ENCODE measurements at places on chromosomes 6 and 20.

DNA sequence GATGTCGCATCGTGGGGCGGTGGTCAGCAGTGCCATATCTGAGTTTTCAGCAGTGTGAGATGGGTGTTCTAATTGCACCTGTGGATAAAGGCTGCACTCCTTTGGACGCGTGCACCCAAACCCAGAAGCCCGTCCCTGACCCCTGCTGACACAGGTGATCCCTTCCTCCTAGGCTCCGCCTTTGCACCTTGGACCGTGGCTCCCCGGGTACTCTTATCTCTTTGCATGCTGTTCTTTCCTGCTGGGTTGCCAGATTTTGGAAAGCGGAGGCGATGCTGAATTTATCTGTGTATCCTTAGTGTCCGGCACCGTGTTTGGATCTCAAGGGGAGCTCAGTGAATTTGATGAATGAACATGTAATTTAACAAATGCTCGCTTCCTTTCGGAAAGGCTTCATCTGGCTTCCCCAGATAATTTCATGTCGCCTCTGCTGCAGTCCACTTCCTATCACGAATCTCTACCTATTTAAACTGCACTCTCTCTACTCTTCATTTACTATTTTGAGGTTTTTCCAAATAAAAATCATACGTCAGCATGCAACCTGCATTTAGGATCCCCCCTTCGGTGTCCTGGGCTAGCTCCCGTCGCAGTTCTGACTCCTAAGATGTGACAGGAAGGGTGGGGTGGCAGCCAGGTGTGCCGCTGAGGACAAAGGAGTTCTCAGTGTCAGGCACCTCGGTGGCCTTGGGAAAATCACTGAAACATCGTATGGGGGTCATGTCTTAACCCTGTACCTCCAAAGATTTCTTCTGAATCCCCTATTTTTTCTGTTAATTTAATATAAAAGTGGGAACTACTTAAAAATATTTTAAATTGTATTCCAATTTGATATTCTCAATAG is 753 bp upstream of the PERP start:
- DNase-seq = no peak

- DNase-seq = no peak
Measured at GRCh38 chr6:139496654-139497344, 122.4 kb upstream of the CITED2 start.

DNA sequence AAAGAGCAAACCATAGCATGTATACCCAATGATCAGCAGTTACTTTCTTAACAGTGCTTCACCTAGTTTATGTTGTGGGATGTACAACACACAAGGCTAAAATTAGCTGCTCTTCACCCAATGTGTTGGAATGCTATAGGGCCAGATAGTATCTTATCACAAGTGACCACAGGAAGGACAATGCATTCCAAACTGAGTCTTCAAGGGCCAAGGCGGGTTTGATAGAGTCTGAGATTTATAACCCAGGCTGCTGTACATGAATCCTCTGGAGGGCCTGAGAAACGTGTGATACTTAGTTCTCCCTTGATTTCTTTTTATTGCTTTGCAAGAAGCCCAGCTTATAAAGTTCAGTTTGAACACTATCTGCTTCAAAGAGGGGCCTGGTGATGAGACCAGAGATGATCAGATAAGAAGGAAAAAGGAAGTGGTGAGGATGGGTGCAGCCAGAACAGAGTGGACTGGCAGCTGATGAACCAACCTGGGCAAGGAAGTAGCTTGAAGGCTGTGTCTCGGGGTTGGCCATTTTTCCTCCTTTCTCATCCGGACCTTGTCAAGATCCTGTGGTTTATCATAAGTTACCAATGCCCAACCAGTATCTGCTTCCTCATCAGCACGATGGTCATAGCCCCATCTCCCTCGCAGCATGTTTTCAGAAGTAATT is 62.2 kb upstream of the BMP2 start:
- DNase-seq = no peak

DNA sequence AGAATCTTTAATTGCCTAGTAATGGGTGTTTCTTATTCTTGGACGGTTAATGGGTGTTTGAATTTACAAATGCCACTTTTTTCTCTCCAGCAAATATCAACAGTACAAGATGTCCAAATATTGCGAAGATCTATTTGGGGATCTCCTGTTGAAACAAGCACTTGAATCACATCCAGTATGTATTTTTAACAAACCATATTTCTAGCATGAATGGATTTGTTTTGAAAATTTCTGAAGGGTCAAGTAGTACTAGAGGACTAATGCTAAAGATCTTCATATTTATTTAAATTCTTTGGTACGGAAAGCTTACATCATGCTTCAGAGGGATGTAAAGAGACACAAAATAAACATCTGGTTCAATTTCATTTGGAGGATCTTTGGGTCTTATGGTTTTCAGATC is 123.9 kb upstream of the LAMP5 start:
- DNase-seq = no peak

DNA sequence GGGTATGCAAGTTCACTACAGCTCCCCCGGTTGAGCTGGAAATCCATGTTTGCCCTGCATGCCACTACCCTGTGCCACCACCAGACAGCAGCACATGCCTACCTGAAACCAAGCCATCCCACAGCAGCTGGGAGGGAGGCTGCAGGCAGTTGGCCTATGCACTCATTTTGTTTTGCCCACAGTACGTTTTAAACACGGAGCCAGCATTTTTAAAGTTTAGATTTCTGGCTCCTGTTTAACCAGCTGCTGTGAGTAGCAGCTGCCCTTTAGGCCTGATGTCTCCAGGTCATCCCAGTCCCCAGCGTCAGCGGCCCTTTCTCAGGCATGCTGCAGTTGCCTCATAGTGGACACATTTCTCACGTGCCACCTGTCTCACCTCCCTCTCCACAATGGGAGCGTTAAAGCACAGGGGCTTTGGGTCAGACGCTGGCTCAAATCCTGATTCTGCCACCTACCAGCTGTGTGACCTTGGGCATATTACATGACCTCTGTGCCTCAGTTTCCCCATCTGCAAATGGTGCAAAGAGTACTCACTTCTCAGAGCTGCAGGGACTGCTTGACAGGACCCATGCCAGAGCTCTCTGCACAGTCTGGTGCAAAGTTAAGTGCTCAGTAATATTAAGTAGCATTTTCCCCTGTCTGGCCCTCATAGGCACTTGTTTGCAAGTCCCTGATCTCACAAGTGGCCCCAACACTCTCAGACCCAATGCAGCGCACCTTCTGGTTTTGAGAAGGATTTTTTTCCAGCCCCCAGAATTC is 8.2 kb upstream of the UBE2V1 start:
- DNase-seq = peak; percentile 50

DNA sequence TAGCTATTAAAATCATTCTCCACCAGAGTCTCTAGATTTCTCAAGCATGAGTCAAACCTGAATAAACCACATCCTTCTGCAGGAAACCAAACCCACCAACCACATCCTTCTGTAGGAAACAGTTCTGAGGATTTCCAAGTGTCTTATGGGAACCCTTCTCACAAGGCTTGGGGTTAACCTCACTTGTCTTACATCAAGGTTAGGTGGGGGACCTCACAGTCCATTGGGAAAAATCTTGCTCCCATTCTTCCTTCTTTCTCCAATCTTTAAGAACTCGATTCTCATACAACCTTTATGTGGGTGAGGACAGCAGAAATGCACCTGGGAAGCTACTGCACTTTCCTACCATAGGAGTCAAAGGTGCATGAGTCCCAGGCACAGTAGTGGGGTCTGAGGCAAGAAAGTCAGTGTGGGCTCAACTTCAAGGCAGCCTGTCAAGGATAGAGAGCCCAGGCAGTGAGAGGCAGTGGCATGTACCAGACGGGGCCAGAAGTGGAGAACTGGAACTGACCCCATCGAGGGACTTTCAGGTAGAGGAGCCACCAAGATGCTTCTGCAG is 114.5 kb downstream of the SLC22A3 start:
- no peak for DNase-seq

DNA sequence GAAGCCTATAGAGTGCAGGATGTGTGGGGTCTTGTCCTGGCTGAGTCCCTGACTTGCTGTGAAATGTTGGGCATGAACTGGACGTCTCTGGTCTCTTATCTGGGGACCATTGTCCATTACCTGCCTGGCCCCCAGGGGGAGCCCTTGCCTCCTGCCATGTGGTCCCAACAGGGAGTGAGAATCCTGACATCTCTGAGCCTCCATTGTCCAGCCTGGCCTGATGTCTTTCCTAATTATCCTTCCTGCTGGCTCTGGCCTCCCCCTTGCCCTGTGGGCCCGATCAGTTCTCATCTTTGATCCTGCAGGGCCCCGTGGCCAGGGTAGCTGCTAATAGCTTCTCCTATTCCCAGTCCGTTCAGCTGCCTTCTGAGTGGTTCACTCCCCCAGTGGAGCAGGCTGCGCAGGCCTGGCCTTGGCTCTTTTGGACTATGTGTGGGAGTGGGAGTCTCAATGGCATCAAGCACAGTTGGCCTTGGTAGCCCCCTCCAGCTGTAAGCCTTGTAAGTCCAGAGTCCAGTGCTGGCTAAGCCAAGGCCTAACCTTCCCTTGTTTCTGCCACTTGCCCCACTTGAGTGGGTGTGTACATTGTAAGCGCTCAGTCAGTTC is 77.9 kb upstream of the RALY start:
- DNase-seq = no peak

- DNase-seq = no peak
Measured at GRCh38 chr20:46122071-46122470, 4.0 kb downstream of the CD40 start.

DNA sequence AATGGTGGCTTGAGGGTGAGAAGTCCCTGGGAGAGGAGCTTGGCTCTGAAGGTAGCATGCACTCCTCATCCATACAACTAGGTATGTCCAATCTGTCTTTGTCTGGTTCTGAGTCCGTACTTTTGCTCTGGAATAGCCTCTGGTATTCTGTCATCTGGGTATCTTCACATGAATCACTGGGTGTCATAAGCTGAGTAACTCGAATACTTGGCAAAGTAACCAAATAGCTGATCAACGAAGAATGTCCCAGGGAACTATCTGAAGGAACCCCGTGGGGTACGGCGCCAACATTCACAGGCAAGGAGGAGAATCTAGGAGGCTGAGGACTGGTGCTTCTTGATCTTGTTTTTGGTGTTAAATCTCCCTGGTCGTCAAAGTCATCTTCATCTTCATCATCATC is 184.8 kb downstream of the HIVEP2 start:
- DNase-seq = no peak

DNA sequence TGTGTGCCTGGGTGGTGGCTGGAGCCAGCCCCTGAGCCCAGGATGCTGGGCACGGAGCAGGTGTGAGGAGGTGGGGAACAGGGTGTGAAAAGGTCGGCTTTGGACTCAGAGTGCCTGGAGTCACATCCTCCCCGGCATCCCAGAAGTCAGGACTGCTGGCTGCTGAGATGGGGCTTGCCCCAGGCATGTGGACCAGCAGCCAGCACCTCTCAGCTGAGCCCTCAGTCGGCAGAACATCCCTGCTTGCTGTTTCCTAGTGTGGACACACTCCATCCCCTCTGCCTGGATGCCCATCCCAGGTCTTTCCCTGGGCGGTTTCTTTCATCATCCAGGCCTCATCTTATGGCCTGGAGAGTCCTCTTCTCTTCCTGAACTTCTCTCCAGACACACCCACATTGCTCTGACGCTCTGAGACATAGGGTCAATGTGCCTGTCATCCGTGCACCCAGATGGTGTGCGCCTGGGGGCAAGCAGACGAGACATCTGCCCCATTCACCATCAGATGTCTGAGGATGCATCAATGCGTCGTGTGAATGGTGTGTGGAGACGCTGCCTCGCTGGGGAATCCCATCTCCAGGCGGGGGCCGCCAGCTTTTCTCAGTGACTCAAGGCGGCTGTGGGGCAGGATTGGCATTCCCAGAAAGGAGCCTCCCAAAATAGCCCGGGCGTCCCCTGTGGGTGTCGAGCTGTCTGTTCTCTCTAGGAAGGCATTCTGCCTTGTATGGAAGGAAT is 104.2 kb downstream of the SYCP2 start:
- no peak for DNase-seq

- DNase-seq = no peak
Measured at GRCh38 chr6:106939208-106939607, 35.3 kb downstream of the CD24 start.

GRCh38 chr6:42201382-42201781 is 6.6 kb upstream of the GUCA1B start:
- DNase-seq = no peak

DNA sequence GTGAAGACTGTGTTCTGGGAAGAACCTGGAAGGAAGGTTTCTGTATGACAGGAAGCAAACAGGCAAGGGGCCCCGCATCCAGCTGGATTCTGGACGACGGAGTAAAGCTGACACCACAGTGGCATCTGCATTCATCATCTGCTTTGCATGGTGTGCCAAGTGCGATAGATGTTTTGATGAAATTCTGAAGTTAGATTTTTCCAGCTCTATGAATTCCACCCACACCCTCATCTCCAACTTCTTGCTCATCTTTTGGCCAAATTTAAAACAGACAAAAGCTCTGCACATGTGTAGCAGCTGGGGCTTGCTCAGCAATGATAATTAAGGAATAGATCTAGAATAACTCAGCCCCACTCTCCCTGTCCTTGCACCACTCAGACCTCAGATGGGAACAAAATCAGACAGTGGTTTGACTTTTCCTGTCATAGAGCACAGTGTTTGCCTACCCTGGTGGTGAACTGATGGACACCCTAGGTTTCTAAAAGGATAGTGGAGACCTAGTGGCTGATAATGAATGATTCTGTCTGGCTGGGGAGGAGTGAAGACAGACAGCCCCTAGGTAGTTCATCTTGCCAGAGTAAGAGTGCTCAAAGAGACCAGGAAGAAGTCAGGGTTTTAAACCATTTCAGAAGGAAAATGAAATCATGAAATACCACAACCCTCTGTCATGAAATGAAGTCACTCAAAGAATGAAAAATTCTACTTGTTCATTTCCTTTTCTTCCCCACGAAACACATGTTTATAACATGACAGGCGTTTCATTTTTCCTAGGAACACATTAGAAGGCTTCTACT is 85.8 kb downstream of the BCAS1 start:
- no peak for DNase-seq

GRCh38 chr6:111799576-111800258 is 73.5 kb downstream of the FYN start:
- DNase-seq = no peak

- no peak for DNase-seq
Measured at GRCh38 chr20:57261457-57262251, 4.8 kb downstream of the BMP7 start.

GRCh38 chr20:20755231-20755630 is 42.8 kb upstream of the RALGAPA2 start:
- no peak for DNase-seq

DNA sequence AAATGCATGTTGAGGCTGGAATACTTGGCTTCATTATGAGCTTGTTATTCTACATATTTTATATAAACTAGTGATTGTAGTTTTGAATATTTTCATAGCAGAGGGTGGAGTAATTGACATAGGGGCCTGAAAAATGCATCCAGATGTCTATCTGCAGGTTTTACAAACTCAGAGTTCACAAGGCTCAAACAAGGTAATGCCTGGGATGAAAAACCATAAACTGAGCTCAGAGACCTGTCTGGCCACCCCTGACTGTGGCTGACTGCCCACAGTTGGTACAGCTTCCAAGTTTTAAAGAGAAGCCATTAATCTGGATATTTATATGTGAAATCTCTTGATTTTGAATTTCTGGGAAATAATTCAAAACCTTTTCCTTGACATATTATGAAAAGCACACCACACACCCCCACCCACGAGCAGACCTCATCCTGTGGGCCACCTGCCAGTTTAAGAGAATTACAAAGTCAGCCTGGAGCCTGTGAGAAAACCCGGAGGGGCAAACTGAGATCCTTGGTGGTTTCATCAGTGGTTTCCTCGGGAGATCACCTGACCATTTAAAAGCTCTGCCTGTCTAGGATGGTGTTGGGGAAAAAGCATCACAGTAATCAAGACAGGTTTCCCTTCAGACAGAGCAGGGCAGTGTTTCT is 230.1 kb downstream of the SAMD5 start:
- DNase-seq = no peak

Measured in NCI-H1694 (cell line).